ENCODE measurements at places on chromosomes 4 and X.

DNA sequence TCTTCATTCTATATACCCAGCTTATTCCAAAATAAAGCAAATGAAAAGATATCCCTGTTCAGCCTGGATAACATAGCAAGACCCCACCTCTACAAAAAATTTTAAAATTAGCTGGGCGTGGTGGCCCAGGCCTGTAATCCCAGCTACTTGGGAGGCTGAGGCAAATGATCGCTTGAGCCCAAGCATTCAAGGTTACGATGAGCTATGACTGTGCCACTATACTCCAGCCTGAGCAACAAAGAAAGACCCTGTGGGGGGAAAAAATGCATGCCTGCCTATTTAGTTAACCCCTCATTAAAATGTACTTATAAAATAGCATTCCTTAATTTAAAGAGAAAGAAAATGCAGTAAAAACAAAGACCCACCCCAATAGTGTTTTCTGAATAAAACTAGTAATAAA, 9.3 kb downstream of the PRSS12 start:
- DNase-seq, result no peak

DNA sequence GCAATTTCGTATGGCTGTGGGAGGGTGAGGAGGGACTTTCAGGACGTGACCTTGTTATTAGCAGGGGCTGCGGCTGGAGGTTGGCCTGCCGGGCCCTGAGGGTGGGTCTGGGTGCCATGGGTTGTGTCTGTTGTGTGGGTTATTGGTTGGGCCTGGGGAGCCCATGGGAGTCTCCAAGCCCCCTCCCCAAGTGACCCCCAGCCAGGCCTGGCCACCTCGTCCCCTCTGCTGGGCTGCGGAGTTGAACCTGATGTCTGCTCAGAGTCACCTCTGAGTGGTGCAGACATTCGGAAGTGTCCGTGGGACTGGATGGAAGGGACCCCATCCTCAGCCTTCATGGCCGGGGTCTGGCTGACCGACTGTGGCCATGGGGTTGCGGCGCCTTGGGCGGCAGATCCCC, 67.7 kb downstream of the TRMT44 start:
- DNase-seq, result no peak

DNA sequence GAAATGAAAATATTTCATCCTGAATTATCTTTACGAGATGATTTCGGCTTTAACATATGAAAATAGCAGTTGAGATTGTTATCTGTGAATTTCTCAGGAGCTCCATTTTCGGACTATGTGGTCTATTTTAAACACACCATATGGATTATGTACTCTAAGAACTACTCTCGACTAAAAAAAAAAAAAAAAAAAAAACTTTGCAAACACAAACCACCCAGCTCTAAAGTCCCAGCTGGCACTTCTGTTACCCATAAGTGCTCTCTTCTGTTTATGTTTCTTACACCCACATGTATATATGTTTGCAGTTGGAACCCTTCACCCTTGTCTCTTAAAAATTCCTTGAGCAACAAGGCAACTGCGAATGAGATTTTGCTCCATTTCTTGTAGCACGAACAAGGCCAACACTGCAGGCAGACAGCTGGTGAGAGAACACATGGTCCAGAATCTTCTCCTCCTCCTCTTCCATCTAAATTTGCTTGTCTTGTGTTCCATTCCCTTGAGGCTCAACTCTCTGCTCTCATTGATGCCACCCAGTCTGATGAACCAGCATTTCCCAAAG, 172.7 kb upstream of the HCCS start:
- no peak for DNase-seq

DNA sequence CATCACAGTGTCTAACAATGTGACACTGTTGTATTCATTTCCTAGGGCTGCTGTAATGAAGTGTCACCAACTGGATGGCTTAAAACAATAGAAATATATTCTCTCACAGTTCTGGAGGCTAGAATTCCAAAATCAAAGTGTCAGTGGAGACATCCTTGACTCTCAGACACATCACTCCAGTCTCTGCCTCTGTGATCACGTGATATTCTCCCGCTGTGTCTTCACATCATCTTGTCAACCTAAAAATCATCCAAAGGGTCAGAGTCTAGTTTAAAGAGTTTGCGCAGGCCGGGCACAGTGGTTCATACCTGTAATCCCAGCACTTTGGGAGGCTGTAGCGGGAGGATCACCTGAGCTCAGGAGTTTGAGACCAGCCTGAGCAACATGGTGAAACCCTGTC, 36.6 kb upstream of the HPSE start:
- no peak for DNase-seq

GRCh38 chr4:164512124-164512523, 241.8 kb upstream of the SMIM31 start:
- no peak for DNase-seq

- DNase-seq, result no peak
Observed at GRCh38 chrX:55342533-55343501, 78.1 kb upstream of the PAGE3 start.

- peak; percentile 75 for DNase-seq
Observed at GRCh38 chr4:175705407-175705806, 106.7 kb downstream of the GPM6A start.

GRCh38 chr4:162866565-162866964, 300.1 kb downstream of the NAF1 start:
- DNase-seq, result no peak

- no peak for DNase-seq
Observed at GRCh38 chrX:133574716-133575115, 159.4 kb upstream of the GPC4 start.

GRCh38 chr4:185016101-185016940, 2.0 kb upstream of the HELT start:
- no peak for DNase-seq

DNA sequence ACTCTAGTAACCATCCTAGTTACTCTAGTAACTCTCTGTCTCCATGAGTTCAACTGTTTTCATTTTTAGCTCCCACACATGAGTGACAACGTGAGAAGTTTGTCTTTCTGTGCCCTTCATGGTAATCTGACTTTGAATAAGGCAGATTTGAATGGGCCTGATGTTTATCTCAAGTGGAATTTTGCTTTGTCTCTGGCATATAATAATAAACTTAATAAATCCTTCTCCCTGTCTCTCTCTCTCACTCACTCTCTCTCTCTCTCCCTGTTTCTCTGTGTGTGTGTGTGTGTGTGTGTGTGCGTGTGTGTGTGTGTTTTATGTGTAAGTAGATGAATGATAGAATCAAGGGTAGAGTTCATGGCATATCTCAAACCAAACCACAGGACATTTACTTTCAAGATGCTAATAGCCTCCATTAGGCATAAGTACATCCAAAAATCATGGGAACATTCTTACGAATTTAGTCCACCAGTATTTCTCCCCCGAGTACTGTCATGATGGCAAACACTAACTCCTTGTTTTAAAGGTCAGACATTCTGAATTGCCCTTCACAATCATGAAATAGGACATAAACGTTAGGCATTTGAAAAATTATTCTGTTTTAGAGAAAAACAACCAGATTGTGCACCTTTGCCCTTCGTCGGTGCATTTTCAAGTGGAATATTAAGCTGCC, 193.1 kb downstream of the SPATA18 start:
- no peak for DNase-seq

- DNase-seq, result no peak
Observed at GRCh38 chrX:11580789-11581188, 84.9 kb downstream of the ARHGAP6 start.

DNA sequence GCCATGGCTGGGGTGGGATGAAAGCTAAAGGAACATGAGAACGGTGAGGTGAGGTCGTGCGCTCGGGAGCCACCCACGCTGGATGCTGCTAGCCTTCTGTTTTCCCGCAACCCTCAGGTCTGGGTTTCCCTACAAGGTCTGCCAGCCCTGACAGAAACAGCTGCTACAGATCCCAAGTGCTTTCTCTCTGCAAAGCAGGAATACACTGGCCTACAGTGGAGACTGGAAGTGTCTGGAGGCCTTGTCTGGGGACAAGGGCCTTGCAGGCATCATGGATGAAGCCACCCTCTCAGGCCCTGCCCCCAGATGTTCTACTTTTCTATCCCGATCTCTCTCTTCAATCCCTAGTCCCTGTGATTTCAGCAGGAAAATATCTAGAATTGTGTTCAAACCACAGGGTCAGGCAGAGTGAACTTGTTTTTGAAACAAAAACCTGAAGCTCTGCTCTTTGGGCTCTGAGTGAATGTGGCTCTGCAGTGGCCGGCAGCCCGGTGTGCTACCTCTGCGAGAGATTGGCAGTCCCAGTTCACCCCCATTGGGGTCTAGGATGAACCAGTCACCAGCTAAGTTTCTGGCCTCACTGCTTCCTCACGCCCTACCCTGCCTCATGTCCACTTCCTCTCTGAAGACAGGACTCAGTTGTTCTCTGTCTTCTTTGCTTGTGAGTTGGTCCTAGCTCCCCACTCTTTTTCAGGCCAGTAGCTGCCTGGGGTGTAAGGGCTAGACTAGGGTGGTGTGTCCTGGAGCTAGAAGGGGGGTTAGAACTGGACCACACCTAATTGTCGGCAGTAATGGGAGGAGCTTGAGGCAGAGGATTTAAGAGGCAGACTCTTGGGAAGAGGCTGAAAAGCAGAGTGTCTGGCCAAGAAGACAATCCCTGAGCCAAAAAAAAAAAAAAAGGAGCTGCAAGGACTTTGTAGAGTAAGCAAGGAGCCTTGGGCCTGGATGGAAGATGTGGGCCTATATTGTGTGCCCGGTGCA, 89.6 kb downstream of the RTL5 start:
- peak; percentile 58 for DNase-seq

- DNase-seq, result no peak
Observed at GRCh38 chr4:6633091-6633906, 7.2 kb upstream of the MRFAP1 start.

DNA sequence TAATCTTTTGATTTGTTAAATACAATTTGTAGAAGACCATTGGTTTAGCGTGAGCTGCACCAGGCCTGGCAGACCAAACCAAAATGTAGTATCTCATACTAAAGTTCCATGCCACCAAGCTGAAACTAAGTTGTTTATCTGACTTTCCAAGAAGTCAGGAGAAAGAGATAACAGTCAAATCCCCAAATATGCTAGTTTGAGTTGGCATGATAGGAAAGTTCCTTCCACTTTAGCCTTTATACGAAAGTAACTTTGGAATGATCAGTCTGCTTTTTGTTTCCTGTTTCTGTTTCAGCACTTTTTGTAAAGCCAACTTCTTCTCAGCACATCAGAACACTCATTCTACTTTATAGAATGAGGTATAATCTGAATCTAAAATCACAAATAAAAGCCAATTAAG, 449.2 kb downstream of the GRXCR1 start:
- no peak for DNase-seq

GRCh38 chr4:78691334-78691754, 84.8 kb upstream of the BMP2K start:
- no peak for DNase-seq

DNA sequence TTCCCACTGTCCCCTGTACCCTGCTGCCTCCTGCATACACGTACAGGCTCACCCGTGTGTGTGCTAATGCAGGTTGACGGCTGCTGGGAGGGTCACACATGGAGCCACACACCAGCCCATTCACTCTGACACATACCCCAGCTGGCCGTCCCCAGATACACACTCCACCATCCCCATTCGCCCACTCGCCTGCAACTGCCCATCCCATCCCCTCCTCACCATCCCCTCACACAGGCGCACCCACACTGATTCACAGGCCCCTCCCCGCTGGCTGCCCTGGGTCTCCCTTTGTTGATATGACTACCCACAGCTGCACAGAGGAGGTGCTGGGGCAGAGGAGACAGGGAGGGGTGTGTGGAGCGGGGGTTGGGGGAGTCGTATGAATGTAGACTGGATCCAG, 25.7 kb downstream of the PJA1 start:
- DNase-seq, result no peak

- no peak for DNase-seq
Observed at GRCh38 chr4:36211084-36211483, 33.2 kb downstream of the ARAP2 start.

GRCh38 chr4:2865196-2865780, 21.6 kb downstream of the ADD1 start:
- no peak for DNase-seq

GRCh38 chr4:108454227-108454626, 166.1 kb upstream of the RPL34 start:
- peak; percentile 44 for DNase-seq

- DNase-seq, result no peak
Observed at GRCh38 chrX:74788545-74789086, 136.6 kb downstream of the NEXMIF start.

DNA sequence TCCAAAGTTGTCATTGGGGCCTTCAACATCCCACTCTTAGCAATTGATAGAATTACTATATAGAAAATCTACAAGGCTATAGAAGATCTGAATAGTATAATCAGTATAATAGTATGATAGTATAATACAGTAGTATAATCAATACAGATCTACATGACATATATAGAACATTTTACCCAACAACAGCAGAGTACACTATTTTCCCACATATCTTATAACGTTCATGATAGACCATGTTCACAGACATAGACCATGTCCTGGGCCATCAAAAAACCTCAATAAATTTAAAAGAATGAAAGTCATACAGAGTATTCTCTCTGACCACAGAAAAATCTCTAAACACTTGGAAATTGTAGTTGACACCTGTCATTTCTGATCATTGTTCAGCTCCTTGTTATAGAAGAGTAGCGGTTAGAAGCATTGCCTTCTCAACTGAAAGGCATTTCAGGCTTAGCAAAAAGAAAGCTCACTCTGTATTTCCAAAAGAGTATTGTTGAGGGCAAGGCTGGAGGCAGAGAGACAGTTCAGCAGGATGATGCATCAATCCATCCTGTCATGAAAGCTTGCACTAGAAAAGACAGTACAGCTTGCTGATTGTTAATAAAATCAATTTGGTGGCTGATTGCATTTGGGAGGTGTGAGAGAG, 38.8 kb upstream of the ARMCX5 start:
- no peak for DNase-seq

- peak; percentile 79 for DNase-seq
Observed at GRCh38 chr4:76830964-76831703, 66.8 kb downstream of the SOWAHB start.

DNA sequence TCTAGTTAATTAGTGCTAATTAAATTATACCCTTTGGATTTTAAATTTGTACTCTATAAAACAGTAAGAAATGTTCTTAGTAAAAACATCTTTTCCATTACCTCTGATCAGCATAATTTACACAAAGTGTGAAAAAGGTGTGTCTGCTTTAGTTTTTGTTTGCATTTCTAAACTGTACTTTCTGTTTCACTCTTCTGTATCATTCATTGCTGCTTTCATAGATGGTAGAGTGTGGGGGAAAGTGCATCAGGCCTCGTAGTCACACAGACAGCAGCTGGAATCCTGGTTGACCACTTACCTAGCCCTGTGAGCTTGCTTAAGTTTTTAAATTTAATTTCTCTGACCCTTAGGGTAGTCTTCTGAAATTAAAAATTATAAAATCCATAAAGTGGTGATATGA, 275.4 kb upstream of the PITX2 start:
- DNase-seq, result no peak

DNA sequence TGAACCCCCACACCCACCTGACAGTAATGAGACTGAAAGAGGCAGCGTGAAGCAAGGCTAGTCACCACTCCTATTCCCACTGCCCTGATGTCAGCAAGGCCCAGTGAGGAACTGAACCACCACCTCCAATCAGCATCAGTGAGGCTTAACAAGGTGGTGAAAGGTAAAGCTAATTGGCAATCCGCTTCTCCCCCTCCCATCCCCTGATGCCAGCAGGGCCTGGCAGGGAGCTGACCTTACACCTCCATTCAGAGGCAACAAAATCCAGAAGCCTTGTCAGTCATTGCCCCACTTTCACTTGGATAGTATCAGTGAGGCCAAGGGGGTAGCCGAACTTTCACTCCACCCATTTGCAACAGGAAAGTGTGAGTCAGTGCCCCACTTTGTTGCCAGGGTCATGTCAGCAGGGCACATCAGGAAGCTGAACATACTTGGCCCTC, 60.8 kb downstream of the AWAT2 start:
- no peak for DNase-seq

- DNase-seq, result no peak
Observed at GRCh38 chrX:145848448-145848847, 30.8 kb downstream of the SLITRK2 start.

All from astrocyte of the spinal cord (primary cell).